ENCODE measurements at places on chromosomes 11 and 22.
A peak's percentile ranks its signal among the peaks of the same experiment; 100 is the strongest.

DNA sequence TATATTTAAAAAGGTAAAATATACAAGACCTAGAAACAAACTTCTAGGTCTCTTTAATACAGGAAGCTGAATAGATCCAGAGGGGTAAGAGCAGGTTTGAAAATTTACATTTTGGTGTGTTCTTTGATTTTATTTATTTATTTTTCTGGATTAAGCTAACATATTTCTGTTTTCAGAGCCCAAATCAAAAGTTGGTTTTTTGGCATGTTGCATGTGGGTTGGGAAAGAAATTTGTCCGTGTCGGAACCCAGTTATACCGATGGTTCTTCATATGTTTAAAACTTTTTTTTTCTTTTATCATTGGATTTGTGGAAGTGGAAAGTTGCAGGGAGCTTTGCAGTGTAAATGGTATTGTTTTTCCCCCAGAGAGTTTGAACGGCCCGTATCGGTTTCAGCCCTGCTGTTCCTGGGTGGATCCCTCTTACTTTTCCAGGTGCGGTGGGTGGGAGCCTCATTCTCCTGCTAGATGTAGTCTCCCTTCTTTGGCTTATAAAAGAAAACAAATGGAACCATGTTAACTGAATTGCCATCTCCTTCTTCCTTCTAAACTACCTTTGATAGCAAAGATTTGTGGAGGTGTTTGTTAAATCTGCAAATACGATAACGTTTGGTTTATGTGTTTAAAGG is 746 bp downstream of the CTNND1 start:
- DNase-seq = no peak

GRCh38 chr22:43891360-43892182 is at the start of gene PNPLA5:
TSS of gene PNPLA5 (minus strand) at chr22:43892013. CDS start at chr22:43891880, 133 bp downstream.
- DNase-seq = peak; percentile 83

DNA sequence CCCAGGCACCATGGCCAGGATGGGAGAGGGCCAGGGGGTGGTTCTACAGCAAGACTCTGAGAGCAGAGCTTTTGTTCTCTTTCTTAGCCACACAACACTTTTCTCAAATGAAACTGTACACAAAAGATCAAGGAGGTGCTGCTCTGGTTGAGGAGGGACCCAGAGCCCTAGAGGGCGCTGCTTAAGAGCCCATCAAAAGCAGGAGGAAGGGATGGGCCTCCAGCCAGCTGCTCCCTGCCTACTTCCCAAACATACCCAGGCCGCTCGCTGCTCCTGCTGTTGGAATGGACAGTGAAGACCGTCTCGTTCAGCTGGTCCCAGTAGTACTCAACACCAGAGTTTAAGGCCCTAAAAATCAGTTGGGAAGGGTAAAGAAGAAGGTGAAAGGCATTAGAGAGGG is 18.4 kb upstream of the CHRM4 start:
- DNase-seq = peak; percentile 69

DNA sequence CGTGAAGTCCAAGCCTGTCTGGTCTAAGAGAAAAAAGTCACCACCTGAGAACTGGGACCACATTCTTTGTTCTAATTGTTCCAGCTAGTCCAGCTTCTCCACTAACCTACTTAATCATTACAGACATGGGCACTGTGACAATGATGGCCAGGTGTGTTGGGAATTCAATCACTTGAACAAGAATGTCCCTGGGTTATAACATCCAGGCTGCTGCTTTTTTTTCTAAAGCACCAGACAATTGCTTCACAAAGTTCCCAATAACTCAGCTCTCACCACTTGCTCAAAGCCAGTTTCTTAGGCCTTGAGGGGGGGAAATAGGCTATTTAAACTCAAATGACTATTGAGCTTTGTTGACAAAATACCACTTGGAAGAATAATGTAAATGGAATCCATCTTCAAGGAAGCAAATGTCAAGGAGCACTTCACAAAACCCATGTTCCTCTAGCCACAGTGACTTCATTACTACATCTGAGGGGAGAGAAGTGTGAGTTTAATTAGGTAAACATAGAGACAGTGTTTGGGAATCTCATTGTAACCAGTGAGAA is 80.3 kb downstream of the ME3 start:
- no peak for DNase-seq

- DNase-seq = no peak
Observed at GRCh38 chr11:2547806-2548205, 103.0 kb downstream of the KCNQ1 start.

DNA sequence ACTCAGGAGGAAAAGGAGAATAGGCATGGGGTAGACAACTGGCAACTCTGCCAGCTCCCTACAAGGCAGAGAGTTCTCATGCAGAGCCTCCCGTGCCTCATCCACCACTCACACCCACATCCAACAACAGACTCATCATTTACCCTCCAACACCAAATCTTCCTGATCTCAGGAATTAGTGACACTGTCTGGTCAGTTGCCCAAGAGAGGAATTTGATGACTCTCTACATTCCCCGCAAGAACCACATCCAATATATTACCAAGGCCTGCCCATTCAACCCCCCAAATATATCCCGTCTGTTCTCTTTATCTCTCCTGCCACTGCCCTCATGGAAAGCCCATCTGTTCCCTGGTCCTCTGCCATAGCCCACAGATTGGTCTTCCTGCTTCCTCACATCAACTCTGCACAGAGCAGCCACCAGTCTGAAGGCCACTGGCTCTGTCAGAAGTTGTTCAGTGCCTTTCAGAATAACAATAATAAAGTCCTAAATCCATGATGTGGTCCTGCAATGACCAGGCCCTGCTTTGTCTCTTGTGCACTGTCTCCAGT is 57.5 kb upstream of the CD82 start:
- DNase-seq = no peak

DNA sequence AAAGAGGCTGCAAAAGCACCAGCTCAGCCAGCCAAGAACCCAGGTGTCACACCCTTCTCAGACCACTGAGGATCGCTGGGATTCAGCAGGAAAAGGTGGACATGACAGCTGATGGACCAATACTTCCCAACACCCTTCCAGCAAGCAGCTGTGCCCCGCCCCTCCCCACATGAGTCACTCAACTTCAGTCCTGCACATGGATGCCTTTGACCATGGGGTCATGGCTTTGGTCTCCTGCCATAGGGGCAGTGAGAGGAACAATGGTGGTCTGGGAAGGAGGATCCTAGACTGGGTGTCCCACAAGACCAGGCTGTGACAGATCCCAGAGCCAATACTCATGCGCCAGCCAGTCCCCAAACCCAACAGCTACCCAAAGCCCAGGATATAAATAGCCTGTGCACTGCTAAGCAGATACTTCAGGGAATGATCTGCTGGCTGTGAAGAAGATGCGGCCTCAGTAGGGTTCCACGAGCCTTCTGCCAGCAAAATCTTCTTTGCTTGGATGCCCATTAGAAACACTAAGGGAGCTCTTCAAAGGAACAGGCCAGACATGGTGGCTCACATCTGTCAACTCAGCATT is 5.5 kb upstream of the RGL4 start:
- DNase-seq = no peak

GRCh38 chr11:73965764-73966121 is 14.9 kb downstream of the DNAJB13 start:
- no peak for DNase-seq

GRCh38 chr22:38832005-38832978 is 11.5 kb downstream of the NPTXR start:
- no peak for DNase-seq

GRCh38 chr11:18312663-18313420 is 9.1 kb downstream of the HPS5 start:
- no peak for DNase-seq

GRCh38 chr11:69841170-69841858 is 22.1 kb upstream of the FGF3 start:
- DNase-seq = no peak

- no peak for DNase-seq
Observed at GRCh38 chr11:130436171-130436570, 7.8 kb upstream of the ADAMTS8 start.

- no peak for DNase-seq
Observed at GRCh38 chr11:125068368-125068767, 5.3 kb downstream of the SLC37A2 start.

DNA sequence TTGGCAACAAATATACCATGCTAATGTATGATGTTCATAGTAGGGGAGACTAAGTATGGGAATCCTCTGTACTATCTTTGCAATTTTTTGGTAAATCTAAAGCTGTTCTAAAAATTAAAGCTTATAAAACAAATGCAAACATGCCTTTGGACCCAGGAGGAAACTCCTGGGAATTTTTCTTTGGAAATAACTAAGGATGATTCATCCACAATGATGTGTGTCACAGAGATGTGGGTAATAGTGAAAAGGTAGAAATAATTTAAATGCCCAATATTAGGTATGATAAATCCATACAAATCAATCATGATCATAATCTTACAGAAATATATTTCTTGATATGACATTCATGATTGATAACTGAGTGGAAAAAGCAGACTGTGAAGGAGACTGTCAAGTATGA is 135.8 kb downstream of the TRIM44 start:
- no peak for DNase-seq

GRCh38 chr11:27012234-27012921 is 18.5 kb downstream of the FIBIN start:
- DNase-seq = no peak

DNA sequence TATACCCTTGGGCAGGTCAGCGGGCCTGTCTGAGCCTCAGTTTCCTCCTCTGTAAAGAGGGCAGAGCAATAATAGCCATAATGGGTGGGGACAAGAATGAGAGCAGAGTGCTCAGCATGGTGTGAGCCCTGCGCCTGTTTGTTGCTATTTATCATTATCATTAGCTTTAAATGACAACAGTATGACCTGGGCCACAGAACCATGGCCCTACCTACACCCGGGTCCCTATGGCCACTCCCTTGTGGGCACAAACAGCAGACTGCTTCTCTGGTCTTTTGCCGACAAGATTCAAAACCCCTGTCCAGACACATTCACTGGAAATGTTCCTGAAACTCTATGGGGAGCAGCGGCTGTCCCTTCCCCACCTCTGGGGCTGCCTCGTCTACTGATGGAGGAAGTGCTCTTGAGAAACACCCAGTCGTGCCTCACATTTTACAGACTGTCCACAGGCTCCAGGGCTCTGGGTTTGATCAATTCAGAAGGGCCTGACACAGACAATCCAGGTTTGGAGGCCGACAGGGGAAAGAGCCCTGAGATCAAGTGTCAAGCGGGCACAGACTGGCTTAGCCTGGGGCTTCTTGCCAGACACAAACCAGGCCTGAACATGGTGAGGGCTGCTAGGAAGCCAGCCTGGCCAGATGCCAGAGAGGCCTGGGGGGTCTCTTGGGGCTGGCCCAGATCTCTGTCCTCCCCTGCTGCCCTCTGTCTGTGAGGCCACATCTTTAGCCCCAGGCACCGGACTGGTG is 112.5 kb upstream of the CD82 start:
- DNase-seq = no peak

DNA sequence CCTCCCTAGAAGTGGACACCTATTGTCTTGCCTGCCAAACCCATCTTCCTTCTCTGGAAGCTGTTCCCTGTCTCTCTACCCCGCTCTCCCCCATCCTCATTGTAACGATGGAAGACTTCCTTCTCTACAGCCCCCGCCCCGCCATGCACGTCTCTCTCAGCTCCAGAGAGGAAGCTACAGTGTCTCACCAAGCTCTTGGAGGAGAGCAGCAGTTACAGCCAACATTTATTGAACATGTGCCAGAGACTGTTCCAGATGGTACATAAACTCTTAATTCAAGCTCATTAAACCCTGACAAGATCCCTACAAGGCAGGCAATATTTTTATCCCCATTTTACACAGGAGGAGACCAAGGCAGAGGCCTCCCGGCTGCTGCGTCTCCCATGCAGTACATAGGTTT is 15.1 kb downstream of the MCHR1 start:
- DNase-seq = no peak

DNA sequence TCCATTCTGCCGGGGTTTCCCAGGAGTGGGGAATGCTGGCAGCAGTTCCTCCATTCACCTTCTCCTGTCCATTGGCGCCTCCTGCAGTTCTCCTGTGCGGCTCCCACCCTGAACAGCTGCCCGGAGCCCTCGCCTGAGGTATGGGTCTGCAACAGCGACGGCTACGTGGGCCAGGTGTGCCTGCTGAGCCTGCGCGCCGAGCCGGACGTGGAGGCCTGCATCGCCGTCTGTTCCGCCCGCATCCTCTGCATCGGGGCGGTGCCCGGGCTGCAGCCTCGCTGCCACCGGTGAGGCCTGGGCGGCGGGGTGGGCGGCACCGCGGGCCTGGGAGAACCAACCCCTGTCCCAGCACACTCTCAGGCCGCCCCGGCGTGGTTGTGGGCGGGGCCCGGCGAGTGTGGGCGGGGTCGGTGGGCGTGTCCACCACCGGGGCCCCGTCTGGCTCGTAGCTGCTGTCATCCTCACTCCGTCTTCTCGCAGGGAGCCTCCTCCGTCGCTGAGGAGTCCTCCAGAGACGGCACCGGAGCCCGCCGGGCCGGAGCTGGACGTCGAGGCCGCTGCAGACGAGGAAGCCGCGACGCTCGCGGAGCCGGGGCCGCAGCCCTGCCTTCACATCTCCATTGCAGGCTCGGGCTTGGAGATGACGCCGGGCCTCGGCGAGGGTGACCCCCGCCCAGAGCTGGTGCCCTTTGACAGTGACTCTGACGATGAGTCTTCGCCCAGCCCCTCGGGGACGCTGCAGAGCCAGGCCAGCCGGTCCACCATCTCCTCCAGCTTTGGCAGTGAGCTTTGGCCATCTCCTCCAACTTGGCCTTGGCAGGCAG is 14.0 kb upstream of the RELT start:
- DNase-seq = peak; percentile 100

DNA sequence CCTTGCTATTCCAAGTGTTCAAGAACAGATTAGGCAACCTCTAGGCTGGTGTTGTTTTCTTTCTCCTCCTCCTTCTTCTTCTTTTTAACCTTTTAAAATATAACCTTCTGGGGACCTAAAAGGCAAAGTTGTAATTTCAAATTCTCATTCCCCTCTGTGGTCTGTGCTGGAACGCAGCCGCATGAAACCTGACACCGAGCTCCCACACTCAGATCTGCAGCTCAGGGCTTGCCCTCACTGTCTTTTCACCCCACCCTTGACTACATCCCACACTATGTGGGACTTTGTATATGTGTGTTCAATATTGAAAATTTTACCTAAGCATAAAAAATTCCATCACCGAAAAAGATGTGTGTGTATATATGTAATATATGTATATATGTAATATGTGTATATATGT is 62.0 kb upstream of the ARHGAP42 start:
- DNase-seq = no peak

- DNase-seq = no peak
Observed at GRCh38 chr11:75810637-75811390, 4.2 kb upstream of the UVRAG start.

DNA sequence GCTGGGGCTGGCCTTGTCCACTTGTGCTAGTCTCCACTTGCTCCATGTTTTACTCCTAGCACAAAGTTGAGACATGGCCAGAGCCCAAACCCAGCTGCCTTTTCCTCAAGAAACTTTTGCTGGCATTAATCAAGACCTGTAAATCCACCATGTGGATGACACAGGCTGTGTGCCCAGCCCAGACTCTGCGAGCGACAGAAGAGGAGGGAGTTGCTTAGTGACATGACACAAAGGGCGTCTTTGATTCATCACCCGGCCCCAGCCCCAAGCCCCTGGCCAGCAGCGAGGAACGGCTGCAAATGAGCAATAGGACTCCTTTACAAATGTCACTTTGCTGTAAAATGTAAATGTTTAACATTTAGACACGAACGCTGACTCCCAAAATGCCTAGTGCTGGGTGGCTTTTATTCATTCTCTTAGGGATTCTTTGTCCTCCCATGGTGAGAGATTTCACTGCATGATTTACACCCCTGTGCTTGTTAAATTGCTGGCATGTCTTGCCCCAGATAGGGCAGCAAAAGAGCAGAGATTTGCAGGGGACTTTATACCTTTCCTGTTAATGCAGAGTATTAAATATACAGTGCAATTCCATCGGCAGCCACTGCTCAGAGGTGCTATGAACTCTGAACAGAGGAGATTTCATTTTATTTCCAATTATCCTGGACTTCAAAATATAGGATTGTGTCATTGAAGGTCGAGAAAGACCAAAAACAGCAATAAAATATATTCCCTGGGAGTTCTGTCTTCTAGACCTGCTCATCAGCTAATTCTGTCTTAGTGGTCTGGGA is 263.6 kb upstream of the NCAM1 start:
- DNase-seq = no peak
